Ascending aorta (tissue), 2 donors: ENCODE measurements at places on chromosomes 2 and 18.

DNA sequence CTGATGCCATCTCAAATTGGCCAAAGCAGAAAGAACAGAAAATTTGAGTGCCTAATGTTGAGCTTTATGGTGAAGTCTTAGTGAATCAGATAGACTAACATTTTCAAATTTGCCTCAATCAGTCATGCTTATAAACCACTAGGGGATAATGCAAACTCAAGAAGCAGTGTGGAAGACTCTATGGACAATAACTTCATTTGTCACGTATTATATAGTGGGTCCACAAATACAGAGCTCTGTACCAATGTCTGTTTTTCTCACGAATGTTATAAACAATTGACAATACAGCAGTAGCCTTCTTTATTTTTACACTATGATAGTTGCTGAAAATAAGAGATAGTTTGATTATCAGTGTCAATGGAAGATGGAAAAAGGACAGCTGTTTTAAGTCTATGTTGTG, 190.8 kb upstream of the SLC8A1 start:
- no peak overlapping the region for H3K27ac ChIP-seq
- no peaks in the 10 kb centered on the region for H3K36me3 ChIP-seq
- no peaks in the 10 kb centered on the region for H3K4me1 ChIP-seq
- no peak overlapping the region for H3K4me3 ChIP-seq
- no peaks in the 10 kb centered on the region for H3K27me3 ChIP-seq

GRCh38 chr18:33113416-33113815, 327.1 kb downstream of the CCDC178 start:
- H3K36me3 ChIP-seq: no peaks in the 10 kb centered on the region
- no peaks in the 10 kb centered on the region for H3K27me3 ChIP-seq
- no peak for DNase-seq
- H3K27ac ChIP-seq: no peak overlapping the region
- no peak overlapping the region for H3K4me3 ChIP-seq
- no peaks in the 10 kb centered on the region for H3K4me1 ChIP-seq

GRCh38 chr18:7068871-7069590, 48.6 kb downstream of the LAMA1 start:
- H3K36me3 ChIP-seq: no peaks in the 10 kb centered on the region
- no peak for DNase-seq
- no peak overlapping the region for H3K4me3 ChIP-seq

DNA sequence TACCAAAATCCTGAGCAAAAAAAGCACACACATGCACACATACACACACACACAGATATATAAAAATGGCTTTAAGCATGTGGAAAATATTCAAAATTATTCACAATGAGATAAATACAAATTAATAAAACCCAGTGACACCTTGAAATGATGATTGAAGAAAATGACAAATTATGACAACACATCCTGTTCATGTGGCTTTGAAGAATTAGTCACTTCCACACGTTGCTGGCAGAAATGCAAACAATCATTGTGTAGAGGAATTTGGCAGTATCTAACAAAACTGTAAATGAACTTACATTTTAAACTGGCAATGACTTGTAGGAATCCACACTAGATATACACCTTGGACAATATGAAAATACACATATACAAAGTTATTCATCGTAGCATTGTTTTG, 95.8 kb upstream of the RGPD4 start:
- no peak for DNase-seq
- no peak overlapping the region for H3K4me3 ChIP-seq
- no peaks in the 10 kb centered on the region for H3K36me3 ChIP-seq
- no peak overlapping the region for H3K27ac ChIP-seq

DNA sequence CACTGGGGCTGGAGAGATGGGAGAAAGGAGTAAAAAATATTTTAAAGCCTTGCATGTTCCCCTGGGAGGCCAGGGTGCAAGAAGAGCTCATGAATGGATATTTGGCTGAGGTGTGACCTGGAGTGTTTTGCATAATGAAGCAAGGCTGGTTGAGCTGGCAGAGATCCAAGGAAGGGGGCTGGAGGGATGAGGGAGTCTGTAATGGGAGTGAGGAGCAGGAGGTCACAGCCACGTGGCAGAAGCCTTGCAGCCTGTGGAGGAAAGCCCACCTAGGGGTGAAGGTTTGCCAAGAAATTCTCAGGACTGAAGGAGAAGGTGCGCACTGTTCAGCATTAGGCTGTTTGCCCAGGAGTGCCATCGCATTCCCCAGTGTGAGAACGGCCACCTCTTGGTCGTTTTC, 40.3 kb upstream of the ATP8B1 start:
- DNase-seq: no peak
- H3K4me1 ChIP-seq: no peaks in the 10 kb centered on the region
- no peaks in the 10 kb centered on the region for H3K36me3 ChIP-seq

DNA sequence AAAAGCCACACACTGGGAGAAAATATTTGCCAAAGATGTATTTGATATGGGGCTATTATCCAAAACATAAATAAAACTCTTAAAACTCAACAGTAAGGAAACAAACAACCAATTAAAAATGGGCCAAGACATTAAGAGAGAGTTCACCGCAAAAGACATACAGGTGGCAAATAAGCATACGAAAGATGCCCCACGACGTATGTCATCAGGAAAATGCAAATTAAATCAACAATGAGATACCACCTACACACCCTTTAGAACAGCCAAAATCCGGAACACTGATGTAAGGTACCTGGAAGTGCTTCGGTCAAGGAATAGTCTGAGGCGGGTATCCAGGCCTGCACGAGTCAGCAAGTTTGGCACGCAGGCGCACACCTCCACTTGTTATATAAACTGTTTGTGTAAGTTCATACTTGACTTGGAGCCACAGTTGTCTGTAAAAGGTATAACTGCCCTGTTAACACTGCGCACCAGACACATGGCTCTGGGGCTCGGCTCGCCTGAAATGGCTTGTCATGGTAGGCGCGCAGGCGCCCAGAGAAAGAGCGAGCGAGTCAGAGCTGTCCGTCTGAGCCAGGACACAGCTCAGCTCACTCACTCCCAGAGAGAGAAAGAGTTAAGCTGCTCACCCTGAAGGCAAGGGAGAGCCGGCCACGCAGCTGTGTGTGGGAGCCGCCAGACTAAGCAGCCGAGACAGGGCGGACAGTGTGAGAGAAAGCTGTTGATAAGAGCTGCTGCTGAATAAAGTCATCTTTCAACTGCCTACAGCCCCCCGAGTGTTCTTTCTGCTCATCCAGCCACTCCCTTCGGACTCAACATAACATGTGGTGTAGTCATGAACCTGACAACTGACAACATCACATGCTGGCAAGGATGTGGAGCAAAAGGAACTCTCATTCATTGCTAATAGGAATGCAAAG, 87.3 kb downstream of the HNRNPLL start:
- peak overlapping the region; percentile 52 for H3K4me3 ChIP-seq
- no peaks in the 10 kb centered on the region for H3K4me1 ChIP-seq
- DNase-seq: peak; percentile 82
- H3K27me3 ChIP-seq: no peaks in the 10 kb centered on the region
- H3K36me3 ChIP-seq: no peaks in the 10 kb centered on the region

- H3K27ac ChIP-seq: no peak overlapping the region
- peaks cover 8% of the 10 kb centered on the region for H3K4me1 ChIP-seq
- no peaks in the 10 kb centered on the region for H3K36me3 ChIP-seq
- no peaks in the 10 kb centered on the region for H3K27me3 ChIP-seq
These were observed 11.0 kb downstream of the RAB11FIP5 start for GRCh38 chr2:73101626-73102256.

GRCh38 chr2:23814963-23815362, 112.0 kb downstream of the ATAD2B start:
- H3K4me1 ChIP-seq: no peaks in the 10 kb centered on the region
- H3K4me3 ChIP-seq: no peak overlapping the region
- no peak for DNase-seq
- H3K27me3 ChIP-seq: no peaks in the 10 kb centered on the region
- no peak overlapping the region for H3K27ac ChIP-seq

DNA sequence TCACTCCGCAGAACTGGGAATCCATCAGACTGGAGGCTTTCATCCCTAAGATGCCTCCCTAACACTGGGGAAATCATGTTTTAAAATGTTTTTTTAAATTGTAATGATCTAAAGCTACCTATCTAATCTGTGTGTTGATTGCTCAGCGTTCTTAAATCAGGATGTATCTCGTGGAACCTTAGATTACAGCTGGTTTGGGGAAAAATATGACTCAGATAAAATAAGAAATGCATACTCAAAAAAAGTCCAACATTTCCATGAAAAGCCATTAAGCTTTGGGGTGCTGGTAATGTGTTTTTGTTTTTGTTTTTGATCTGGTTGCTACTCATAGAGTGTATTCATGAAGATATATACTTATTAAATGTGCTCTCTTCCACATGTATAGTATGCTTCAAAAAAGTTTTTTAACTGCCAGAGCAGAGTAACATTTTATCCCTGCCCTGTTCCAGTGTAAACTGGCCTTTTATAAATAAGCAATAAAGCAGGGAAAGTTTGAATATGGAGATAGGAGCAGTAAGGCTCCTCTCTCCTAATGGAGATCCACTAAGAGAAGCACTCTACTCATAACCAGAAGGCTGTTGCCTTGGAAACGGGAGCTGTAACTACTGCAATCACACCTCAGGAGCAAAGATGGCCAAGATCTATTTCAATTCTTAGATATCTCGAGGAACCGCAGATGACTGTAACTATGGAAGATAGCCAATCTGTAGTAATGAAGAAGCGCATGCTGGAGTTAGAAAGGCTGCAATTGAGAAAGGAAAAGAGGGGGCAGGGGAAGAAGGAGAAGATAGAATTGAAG, 41.6 kb downstream of the ANKRD44 start:
- no peak overlapping the region for H3K27ac ChIP-seq
- no peaks in the 10 kb centered on the region for H3K27me3 ChIP-seq
- H3K4me3 ChIP-seq: no peak overlapping the region
- peaks cover 8% of the 10 kb centered on the region for H3K4me1 ChIP-seq
- no peak for DNase-seq

DNA sequence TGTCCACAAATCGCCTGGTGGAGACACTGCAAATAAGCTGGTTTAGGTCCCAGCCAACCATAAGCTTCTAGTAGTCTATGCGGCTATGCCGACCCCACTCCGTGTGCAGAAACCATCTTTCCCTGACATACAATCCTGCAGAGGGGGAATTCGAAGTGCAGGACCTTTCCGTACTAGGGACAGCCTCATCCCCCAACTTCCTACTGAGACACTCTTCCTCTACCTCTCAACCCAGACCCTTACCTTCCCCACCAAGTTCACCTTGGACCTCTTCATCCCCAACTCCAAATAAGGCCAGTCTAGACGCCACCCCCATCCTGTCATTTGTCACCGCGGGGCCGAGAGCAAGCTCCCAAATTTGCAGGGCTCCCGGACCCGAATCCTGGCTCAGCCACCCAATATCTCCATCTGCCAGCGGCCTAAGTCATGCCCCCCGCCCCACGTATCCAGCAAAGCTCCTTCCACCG, 496 bp downstream of the SUCLG1 start:
- peaks cover 9% of the 10 kb centered on the region for H3K4me1 ChIP-seq
- H3K27me3 ChIP-seq: no peaks in the 10 kb centered on the region
- peak overlapping the region; percentile 86 for H3K27ac ChIP-seq
- no peak for DNase-seq
- peak overlapping the region; percentile 86 for H3K4me3 ChIP-seq
- H3K36me3 ChIP-seq: no peaks in the 10 kb centered on the region

DNA sequence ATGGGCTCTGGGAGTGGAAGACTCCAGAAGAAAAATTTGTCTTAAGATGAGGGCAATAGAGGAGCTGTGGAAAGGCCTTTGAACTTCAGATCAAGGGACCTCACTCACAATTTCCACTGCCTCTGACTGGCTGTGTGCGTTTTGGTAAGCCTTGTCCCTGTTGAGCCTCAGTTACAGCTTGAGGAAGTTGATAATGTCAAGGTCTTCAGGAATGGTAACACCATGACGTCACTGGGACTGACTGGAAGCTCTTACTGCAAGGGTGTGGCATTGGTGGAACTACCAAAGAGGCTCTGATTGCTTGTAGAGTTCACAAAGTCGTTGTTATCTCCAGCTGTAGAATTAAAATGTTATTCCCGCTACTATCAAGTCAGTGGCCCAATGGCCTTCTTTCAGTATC, 29.2 kb upstream of the CTAGE1 start:
- no peaks in the 10 kb centered on the region for H3K4me1 ChIP-seq
- no peak overlapping the region for H3K27ac ChIP-seq
- DNase-seq: no peak
- H3K27me3 ChIP-seq: no peaks in the 10 kb centered on the region
- H3K4me3 ChIP-seq: no peak overlapping the region

DNA sequence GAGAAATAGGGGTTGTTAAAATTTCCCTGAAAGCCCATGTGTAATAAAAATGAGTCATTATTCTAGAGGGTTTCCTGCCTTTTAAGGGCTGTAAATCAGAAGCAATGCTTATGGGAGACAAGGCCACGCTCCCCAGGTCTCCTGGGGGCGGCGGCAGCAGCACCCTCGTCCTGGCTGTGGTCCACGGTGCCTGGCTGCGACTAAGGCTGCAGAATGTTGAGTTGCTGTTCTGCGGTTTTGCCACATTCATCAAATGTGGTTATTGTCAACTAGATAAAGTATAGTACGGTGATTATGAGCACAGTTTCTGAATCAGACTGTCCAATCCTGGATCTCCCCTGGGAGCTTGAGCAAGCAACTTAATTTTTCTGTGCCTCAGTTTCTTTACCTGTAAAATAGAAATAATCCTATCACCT, 11.9 kb upstream of the AGFG1 start:
- H3K27me3 ChIP-seq: no peaks in the 10 kb centered on the region
- H3K4me1 ChIP-seq: no peaks in the 10 kb centered on the region
- DNase-seq: no peak
- no peaks in the 10 kb centered on the region for H3K36me3 ChIP-seq

GRCh38 chr2:200713704-200714064, 98.0 kb upstream of the BZW1 start:
- no peak overlapping the region for H3K4me3 ChIP-seq
- H3K4me1 ChIP-seq: peaks cover 3% of the 10 kb centered on the region
- H3K27me3 ChIP-seq: no peaks in the 10 kb centered on the region
- H3K27ac ChIP-seq: peak overlapping the region; percentile 85
- H3K36me3 ChIP-seq: no peaks in the 10 kb centered on the region
